Tibial artery (tissue), 4 donors: ENCODE measurements at places on chromosomes 12 and 14.

- DNase-seq: peak; percentile 89
Measured at GRCh38 chr14:103206836-103207387, 83.7 kb downstream of the TNFAIP2 start.

GRCh38 chr14:92491782-92492181 is 21.8 kb upstream of the RIN3 start:
- DNase-seq: no peak

DNA sequence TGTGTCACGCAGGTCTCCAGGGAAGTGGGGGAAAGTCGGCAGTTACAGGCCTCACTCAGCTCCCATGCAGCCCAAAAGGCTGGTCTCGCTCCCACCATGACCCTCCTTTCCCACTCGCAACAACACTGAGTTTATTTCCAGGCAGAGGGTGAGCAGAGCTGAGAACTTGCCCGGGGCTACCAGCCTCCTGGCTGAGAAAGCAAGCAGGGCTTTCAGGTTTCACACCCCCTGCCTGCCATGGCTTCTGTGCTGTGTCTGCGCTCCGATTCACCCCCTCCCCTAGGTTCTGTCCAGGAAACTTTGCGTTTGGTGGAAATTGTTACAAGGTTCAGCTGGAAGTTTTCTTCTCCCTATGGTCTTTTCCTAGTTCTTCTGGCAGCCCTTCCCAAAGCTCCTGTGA is 17.1 kb downstream of the OR10G2 start:
- DNase-seq: no peak

DNA sequence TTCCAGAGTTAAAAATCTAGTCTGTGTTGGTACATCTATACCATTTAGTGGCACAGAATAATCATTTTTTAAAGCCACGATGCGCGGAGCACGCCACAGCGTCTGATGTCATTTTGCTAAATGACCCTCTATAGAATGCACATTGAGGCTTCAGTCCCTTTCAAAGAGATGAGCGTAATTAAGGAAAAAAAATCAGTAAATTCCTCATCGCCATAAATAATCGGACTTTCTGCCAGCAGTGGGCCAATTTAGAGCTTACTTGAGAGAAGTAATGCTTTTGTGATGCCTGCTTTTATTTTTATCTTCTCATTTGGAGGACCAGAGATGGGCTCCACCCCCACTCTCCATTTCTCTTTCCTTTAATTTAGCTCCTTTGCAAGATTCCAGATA is 4.0 kb downstream of the ASCL1 start:
- DNase-seq: no peak

DNA sequence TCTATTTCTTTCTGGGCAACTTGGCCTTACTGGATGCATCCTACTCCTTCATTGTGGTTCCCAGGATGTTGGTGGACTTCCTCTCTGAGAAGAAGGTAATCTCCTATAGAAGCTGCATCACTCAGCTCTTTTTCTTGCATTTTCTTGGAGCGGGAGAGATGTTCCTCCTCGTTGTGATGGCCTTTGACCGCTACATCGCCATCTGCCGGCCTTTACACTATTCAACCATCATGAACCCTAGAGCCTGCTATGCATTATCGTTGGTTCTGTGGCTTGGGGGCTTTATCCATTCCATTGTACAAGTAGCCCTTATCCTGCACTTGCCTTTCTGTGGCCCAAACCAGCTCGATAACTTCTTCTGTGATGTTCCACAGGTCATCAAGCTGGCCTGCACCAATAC is 5.3 kb downstream of the OR4N5 start:
- no peak for DNase-seq

GRCh38 chr12:110733900-110734299 is 8.8 kb downstream of the PPP1CC start:
- no peak for DNase-seq

DNA sequence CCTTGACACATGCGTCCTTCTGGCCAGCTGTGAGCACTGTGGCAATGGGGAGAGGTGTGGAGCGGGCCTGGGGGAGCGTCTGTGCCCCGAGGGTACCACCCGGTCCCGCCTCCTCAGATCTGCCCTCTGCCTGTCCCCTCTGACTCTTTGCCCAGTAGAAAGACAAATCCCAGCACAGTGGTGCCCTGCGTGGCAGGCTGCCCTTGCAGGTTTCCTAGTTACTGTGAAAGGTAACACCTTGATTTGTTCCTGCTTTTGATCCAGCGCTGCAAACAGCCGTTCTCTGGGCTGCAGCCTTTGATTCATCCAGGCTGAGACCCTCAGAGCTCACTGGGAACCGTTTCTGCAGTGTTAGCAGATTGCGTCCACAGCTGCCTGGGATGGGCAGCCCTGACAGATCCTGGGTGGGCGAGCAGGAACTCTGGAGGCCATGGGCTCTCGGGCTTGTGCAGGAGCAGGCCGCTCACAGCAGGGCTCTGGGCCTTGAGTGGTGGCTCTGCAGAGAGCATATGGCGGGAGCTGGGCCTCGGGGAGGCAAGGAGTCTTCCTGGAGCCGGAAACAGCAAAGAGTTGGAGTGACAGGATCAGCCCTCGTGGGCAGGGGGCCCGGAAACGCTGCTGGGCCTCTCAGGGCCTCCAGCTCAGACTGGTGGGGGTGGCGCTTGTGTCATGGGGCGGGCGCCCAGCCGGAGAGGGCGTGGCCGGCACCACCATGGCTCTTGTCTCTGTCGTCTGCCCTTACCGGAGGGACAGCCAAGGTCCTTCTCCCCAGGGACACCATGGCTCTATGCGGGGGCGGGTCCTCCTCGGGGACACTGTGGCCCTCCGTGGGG is 16.6 kb downstream of the FBRSL1 start:
- DNase-seq: peak; percentile 69

- no peak for DNase-seq
Measured at GRCh38 chr12:42143452-42144157, 1.1 kb downstream of the GXYLT1 start.

DNA sequence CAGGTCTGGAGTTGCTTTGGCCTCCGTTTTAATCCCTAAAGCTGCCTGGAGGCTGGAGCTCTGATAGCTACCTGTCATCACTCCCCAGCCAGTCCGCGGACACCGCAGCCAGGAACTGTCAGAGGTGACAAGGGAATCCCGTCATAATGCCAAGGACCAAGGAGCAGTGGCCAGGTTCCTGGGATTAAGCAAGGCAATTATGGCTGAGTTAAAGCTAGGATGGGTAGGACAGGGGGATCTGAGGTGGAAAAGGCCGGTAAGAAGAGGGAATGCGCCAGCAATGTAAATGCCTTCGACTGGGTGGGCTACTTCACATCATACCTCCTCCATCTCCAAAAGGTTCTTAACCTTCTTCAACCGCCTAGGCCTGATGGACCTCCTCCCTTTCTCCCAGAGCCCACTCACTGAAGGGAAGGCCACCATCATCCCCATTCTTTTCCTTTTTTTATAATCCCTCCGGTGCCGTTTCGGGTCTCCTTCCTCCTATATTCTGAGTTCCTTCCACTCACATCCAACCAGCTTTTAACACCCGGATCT is 1.9 kb downstream of the PPP1R3E start:
- DNase-seq: peak; percentile 54

- no peak for DNase-seq
Measured at GRCh38 chr12:116657921-116658495, 79.9 kb downstream of the SPRING1 start.

DNA sequence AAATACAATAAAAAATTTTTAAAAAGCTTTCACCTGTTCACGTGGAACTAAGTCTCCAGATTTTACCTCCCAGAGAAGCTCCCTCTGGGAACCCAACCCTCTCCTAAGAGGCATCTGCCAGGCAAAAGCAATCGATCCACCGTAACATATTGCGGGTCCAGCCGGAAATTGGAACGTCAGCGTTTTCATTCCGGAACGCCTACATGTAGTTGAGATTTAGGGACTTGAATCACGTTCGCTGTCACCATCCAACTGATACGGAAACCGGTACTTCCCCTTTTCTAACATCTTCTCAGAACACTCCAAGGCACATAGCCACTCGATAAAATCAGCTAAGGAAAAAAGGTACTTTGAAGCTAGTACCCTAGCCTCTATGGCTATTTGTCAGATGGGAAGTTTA is 70.3 kb downstream of the COX16 start:
- DNase-seq: no peak

DNA sequence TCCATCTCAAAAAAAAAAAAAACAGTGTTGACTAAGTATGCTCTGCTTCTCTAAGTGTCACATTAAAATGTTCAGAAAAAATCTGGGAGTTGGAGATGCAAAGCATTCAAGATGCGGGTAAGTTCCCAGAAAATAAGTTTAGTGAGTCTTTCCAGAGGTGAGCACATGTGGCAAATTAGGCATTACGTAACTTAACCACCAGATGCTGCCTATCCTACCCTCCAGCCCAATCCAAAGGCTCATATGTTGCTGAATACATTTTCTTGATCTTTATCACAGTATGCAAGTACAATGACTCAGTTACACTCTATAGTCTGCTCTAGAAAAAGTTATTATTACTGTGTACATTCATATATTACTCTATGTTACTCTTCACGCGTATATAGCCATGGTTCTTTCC is 3.6 kb downstream of the SLC2A14 start:
- DNase-seq: no peak

GRCh38 chr14:31426663-31427062 is 6.3 kb upstream of the HEATR5A start:
- DNase-seq: no peak

DNA sequence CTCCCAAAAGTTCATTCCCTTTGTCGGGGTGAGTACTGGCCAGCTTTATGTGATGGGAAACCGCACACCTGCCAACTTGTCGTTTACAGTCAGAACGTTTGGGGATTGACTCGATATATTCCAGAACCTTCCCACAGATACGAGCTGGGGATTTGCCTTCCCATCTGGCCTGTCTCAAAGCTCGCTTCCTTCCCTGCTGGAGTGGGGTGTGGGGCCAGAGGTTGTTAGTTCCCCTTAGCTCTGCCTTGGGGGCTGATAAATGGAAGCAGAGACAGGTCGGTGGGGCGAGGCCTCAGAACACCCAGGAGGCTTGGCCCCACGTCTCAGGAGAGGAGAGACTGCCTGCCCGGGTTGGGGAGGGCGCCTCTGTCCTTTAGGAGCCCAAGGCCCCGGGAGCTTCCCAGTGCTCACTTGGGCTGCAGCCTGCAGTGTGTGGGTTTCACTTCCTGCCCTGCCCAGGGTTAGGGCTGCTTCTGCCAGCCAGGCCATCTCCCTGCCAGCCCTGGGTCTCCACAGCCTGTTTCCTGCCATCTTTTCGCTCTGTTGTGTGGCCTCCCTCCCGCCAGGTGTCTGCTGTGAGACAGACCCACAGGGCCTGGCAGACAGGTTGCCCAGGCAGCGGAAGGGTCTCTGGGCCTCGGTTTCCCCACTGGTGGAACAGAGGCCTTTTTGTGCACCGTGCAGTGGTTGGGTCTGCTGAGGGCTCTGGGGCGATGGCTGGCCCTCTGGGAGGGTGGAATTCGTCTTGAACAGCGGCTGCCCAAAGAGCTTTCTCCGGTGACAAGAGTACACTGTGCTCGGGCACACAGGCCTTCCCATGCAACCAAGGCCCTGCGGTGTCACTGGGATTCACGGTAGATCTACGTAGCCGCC is 8.1 kb upstream of the TEX22 start:
- no peak for DNase-seq

- DNase-seq: no peak
Measured at GRCh38 chr12:53160673-53161072, 19.8 kb upstream of the ZNF740 start.

DNA sequence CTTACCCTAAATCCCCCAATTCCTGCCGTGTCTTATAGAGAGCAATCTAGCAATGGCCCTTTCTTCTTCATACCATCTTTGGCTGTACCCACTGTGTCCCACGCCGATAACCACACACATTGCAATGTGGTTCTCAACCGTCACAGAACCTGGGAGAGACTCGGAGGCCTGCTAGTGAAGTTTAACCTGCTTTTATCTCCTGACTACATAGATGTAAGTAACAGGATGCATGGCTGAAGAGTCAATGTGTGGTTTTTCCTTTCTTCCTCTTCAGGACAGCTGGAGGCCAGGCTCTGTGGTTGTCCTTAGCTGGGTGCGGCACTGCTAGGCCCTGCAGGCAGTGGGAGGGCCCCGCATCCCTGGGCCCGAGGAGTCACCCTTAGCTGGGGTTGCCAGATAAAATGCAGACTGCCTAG is 51.3 kb downstream of the ZNF664 start:
- no peak for DNase-seq

DNA sequence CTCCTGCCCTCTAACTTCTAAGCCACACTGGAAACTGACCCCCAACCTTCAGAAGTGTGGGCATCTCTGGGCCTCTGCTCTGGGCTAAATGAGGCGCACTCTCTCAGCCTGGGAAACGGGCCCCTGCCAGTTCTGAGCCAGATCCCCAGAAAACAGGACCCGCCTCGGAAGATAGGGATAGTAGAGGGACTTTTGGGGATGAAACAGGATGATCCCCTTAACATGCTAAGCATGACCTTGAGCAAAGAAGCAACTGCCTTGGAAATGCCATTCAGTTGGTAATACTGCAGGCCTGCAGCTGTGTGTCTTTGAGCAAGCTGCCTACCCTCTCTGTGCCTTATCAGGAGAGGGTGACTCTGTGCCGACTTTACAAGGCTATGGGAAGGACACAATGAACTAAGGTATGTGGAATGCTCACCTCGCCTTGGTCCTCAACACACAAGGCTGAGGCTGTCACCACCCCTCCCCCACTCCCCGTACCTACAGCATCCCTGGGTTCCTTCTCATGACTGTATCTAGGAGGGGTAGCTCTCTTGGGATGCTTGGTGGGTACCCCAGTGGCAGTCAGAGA is 54.0 kb downstream of the NCOR2 start:
- no peak for DNase-seq

GRCh38 chr14:85125291-85125670 is 404.7 kb upstream of the FLRT2 start:
- no peak for DNase-seq

DNA sequence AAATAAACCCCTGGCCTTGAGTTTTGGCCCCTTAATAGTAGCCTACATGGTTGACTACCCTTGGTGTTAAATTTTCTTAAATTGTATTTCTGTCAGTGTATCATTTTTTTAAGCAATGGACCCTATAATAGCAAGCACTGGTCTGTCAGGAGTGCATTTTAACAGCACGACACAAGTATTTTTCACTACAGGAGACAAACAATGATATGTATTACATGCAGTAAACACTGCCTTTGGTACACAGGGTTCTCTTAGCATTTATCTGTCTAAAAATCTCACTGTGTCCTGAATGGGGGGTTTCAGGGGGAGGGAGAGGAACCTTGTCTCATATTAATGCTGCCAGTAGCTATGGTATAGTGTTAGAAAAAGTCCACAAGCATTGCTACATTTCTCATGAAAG is 18.4 kb downstream of the LMO3 start:
- DNase-seq: no peak

GRCh38 chr12:92921877-92922276 is 7.2 kb downstream of the EEA1 start:
- DNase-seq: no peak

GRCh38 chr14:50087341-50088116 is 28.8 kb downstream of the VCPKMT start:
- DNase-seq: no peak

GRCh38 chr14:85024931-85025330 is 505.0 kb upstream of the FLRT2 start:
- DNase-seq: no peak

- no peak for DNase-seq
Measured at GRCh38 chr12:28497889-28498411, 307.7 kb downstream of the CCDC91 start.

GRCh38 chr14:70107309-70107708 is 81.4 kb downstream of the SLC8A3 start:
- no peak for DNase-seq
